Stimulated activated naive CD4-positive, alpha-beta T cell treated with Interleukin-2 at 50 U/mL for 16 hours (primary cell): ENCODE measurements at places on chromosomes 2 and 18.

- no peak for DNase-seq
Observed at GRCh38 chr2:241208058-241208457, 19.6 kb downstream of the ANO7 start.

- no peak for DNase-seq
Observed at GRCh38 chr2:238912916-238913875, 65.3 kb downstream of the TWIST2 start.

- no peak for DNase-seq
Observed at GRCh38 chr2:241324775-241325174, 9.1 kb downstream of the SEPTIN2 start.

- no peak for DNase-seq
Observed at GRCh38 chr18:49915352-49915751, 102.0 kb upstream of the ACAA2 start.

DNA sequence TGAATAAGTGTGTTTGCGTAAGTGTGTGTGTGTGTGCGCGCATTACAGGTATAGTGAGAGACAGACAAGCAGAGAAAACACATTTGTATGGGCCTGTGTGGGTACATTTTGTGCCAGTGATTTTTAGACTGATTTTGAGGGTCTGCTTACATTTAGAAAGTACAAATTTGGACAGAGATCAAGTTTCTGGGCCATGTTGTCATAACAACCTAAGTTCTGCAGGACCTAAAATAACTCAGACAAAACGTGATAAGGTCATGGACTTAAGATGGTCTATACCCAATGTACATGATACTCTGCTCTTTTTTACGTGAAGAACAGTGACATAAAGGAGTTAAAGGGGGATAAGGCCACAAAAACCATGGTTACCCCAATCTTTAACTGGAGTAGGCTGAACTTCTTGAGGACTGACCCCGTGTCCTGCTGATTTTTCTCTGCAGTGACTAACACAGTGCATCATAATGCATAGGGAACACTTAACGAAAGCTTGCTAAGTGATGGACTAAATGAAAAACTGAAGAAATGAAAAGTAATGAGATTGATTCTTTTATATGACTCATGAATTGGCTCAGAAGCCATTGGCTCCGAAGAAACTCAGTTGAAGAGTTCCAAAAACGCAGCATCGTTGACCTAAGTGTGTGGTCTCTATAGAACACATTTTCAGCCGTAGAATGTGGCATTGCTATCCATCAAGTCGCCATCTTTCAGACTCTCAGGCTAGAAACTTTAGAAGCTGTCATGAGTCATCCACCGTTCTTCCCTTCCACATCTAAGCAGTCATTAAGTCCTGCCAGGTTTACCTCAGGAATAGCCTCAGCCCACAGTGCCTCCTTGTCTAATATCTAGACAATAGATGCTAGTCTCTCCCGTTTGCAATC lies 61.6 kb upstream of the NCOA1 start:
- DNase-seq = no peak
